Activated CD8-positive, alpha-beta T cell treated with anti-CD3 and anti-CD28 coated beads for 36 hours (primary cell): ENCODE measurements at places on chromosomes 12 and 14. TPM values are rescaled to one million over a fixed set of nuclear protein-coding genes. Genes with fewer than 3 reads are reported as not detected.

DNA sequence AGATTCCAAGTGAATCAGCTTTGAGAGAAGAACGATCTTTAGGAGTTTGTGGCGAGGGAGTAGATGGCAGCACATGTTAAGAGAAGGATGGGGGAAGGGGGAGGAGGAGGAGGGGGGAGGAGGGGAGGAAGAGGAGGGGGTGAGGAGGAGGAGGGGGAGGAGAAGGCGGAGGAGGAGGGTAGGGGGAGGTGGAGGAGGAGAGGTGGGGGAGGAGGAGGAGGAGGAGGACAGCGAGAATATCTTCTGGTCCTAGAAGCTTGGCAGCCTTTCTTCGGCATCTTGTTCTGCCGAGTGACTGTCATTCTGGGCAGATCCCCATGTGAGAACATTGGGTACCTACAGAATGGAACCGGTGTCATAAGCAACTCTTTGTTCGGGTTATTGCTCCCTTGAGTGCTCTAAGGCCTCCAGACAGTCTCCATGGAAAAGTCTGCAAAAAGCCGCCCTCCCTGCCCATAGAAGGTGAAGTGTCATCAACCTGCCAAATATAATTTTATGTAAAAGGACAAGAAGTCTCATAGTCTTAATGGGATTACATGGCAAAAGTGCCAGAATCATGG, 6.9 kb downstream of the RFC5 start:
- peaks cover 4% of the 10 kb centered on the region for H3K4me1 ChIP-seq
- no peak for DNase-seq
- no peak overlapping the region for H3K27ac ChIP-seq
- H3K4me3 ChIP-seq = no peak overlapping the region
- peaks cover 69% of the 10 kb centered on the region for H3K36me3 ChIP-seq

DNA sequence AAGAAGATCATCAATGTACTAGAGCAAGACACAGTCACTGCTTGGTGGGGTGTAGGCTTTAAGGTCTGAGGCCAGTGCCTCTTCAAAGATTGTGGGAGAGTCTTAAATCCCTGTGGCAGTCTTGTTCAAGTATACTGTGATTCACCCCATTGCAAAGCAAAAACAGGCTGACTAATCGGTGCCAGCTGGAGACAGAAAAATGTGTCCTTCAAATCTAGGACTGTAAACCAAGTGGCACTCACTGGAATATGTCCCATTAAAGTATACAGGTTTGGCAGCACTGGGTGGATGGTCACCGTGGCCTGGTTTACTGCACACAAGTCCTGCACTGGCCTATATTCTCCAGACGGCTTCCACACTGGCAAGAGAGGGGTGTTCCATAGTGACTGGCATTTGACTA, 1315.3 kb downstream of the TMEM121 start:
- no peaks in the 10 kb centered on the region for H3K36me3 ChIP-seq
- no peak overlapping the region for H3K4me3 ChIP-seq
- peaks cover 26% of the 10 kb centered on the region for H3K4me1 ChIP-seq
- H3K27ac ChIP-seq = no peak overlapping the region
- no peak for DNase-seq

UNC119B gene
- 23.8 TPM for total RNA-seq

PRKD1 gene
- not detected for total RNA-seq

GPR135 gene
- 1.7 TPM for total RNA-seq

JAG2 gene
- 4.1 TPM for total RNA-seq
